ENCODE measurements at places on chromosomes 4 and X. TPM values are rescaled to one million over a fixed set of nuclear protein-coding genes. Genes with fewer than 3 reads are reported as not detected.

DNA sequence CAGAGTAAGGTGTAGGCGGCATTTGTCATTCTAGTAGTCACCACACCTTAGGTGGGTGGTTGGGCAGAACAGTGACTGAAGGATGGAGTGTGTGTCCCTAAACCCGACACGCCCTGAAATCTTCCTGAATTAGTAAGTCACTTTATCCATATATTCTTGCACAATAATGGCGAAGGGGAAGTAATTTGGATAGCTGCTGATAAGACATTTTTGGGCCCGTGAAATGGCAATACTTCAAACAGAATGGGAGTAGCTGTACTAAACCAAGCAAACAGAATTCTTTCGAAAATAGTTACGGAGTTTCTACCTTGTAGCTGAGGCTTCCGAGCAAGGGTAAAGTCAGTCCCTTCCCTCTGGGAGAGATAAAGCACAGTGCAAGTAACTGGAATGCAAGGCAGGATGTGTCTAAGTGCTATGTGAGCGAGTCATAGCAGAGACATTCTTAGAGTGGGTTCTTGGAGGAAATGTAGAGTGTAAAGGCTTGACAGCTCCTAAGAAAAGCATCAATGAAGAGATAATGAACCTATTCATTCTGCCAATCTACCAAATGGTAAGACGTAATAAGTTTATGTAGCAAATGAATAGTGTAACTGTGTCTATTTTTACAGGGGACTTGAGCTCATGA lies 72.8 kb downstream of the CLCN5 start:
- no peak overlapping the region for H3K27ac ChIP-seq
- H3K36me3 ChIP-seq = no peaks in the 10 kb centered on the region
- DNase-seq = no peak
- H3K4me3 ChIP-seq = no peak overlapping the region
- no peaks in the 10 kb centered on the region for H3K27me3 ChIP-seq

DNA sequence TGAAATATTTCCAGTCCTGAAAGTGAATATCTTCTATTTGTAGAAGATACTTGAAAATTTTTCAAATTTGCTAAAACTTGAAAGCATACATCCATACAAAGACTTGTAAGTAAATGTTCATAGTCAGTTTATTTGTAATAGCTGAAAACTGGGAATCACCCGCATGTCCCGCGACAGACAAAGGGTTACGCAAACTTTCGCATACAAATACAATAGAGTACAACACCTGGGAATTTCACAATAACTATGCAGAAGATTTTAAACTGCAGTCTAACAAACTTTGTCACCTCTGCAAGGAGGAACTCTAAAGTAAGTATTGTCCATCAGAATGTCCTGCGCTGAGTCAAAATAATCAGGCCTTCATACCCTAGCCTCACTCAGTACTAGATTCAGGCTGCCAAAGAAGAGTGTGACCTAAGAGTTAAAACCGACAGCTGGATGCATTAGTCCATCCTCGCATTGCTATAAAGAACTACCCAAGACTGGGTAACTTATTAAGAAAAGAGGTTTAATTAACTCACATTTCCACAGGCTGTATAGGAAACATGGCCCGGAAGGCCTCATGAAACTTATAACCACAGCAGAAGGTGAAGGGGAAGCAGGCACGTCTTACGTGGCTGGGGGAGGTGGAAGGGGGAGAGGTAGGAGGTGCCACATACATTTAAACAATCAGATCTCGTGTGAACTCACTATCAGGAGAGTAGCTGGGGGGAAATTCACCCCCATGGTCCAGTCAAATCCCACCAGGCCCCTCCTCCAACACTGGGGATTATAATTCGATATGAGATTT lies 60.4 kb downstream of the MMRN1 start:
- H3K36me3 ChIP-seq = no peaks in the 10 kb centered on the region
- H3K4me3 ChIP-seq = no peak overlapping the region
- H3K27me3 ChIP-seq = no peaks in the 10 kb centered on the region

GRCh38 chr4:38177641-38178391 lies 217.6 kb downstream of the PTTG2 start:
- H3K27ac ChIP-seq = no peak overlapping the region
- DNase-seq = no peak
- no peak overlapping the region for H3K4me3 ChIP-seq
- H3K36me3 ChIP-seq = no peaks in the 10 kb centered on the region
- no peaks in the 10 kb centered on the region for H3K27me3 ChIP-seq
- no peaks in the 10 kb centered on the region for H3K4me1 ChIP-seq

Gene SEC24D
- 65.0 TPM for total RNA-seq

GRCh38 chr4:182492423-182492822 lies 249.2 kb downstream of the TENM3 start:
- no peaks in the 10 kb centered on the region for H3K27me3 ChIP-seq
- no peaks in the 10 kb centered on the region for H3K36me3 ChIP-seq
- no peaks in the 10 kb centered on the region for H3K4me1 ChIP-seq

DNA sequence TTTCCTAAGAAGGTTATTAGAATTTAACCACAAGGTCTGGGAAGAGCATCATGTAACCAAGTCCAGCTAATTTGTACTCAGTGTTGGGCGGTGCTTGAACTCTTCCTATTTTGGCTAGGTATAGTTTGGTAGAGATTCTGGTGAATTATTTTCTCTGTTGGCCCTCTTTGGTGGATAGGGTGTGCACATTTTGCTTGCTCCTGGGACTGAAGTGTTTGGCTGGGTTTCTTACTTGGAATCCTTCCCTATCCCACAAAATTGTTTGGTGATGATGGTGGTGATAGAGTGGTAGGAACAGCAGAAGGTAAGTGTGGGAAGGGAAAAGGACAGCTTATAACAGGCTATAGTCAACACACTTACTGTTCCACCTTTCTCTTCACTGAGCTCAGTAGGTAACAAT lies 194.8 kb upstream of the GPC4 start:
- no peaks in the 10 kb centered on the region for H3K27me3 ChIP-seq
- no peak for DNase-seq
- no peaks in the 10 kb centered on the region for H3K4me1 ChIP-seq
- H3K4me3 ChIP-seq = no peak overlapping the region

Gene TMA16
- 89.8 TPM for total RNA-seq

- no peak for DNase-seq
- no peak overlapping the region for H3K27ac ChIP-seq
- no peak overlapping the region for H3K4me3 ChIP-seq
- no peaks in the 10 kb centered on the region for H3K27me3 ChIP-seq
- H3K36me3 ChIP-seq = no peaks in the 10 kb centered on the region
These were observed 168.4 kb upstream of the NRK start for GRCh38 chrX:105653891-105654290.

- DNase-seq = no peak
- H3K36me3 ChIP-seq = no peaks in the 10 kb centered on the region
- no peak overlapping the region for H3K27ac ChIP-seq
- no peaks in the 10 kb centered on the region for H3K27me3 ChIP-seq
- no peak overlapping the region for H3K4me3 ChIP-seq
- H3K4me1 ChIP-seq = no peaks in the 10 kb centered on the region
These were observed 24.1 kb downstream of the SOX3 start for GRCh38 chrX:140480765-140481164.

- H3K27ac ChIP-seq = no peak overlapping the region
- DNase-seq = no peak
- no peaks in the 10 kb centered on the region for H3K27me3 ChIP-seq
- H3K4me1 ChIP-seq = no peaks in the 10 kb centered on the region
- no peak overlapping the region for H3K4me3 ChIP-seq
These were observed 21.8 kb downstream of the CRLF2 start for GRCh38 chrX:1190596-1191145.

Gene LSM6
- total RNA-seq = 321 TPM

Gene MAGEA2
- total RNA-seq = not detected

DNA sequence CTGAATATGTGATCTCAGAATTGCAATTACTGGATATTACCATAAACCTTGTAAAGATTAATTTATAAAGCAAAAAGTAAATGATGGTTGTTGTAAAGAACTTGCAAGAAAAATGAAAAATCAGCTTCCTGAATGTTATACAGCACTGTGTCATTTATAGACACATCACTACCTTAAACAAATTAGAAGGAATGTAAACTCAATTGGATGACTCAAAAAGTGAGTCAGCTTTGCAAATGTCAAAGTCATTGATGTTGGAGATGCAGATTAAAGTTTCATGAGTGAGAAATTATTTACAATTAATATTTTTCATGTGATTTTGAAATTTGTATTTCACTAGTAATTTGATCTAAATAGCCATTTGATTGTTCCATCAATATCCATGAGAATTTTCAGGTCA lies 193.2 kb downstream of the RAPGEF2 start:
- H3K27ac ChIP-seq = no peak overlapping the region
- no peaks in the 10 kb centered on the region for H3K27me3 ChIP-seq
- no peaks in the 10 kb centered on the region for H3K4me1 ChIP-seq
- H3K4me3 ChIP-seq = no peak overlapping the region
- no peak for DNase-seq
- H3K36me3 ChIP-seq = no peaks in the 10 kb centered on the region

GRCh38 chrX:47498411-47498810 lies 15.4 kb upstream of the ZNF41 start:
- DNase-seq = no peak
- no peak overlapping the region for H3K27ac ChIP-seq

Gene GYG2
- total RNA-seq = not detected

Gene FHIP1A
- not detected for total RNA-seq

Gene IGSF1
- total RNA-seq = not detected

DNA sequence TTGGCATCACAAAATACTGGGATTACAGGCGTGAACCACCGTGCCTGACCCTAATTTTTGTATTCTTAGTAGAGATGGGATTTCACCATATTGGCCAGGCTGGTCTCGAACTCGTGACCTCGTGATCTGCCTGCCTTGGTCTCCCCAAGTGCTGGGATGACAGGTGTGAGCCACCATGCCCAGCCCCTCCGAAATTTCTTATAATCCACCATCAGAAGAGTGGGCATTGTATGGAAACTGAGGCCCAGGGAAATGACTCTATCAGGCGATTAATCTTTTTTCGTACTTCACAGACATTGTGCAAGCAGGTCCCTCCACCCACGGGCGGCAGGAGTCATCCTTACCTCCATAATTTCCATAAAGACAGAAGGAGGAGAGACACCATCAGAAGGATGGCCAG lies 16.0 kb downstream of the CRLF2 start:
- H3K36me3 ChIP-seq = no peaks in the 10 kb centered on the region
- H3K4me3 ChIP-seq = no peak overlapping the region
- H3K4me1 ChIP-seq = no peaks in the 10 kb centered on the region
- DNase-seq = no peak

DNA sequence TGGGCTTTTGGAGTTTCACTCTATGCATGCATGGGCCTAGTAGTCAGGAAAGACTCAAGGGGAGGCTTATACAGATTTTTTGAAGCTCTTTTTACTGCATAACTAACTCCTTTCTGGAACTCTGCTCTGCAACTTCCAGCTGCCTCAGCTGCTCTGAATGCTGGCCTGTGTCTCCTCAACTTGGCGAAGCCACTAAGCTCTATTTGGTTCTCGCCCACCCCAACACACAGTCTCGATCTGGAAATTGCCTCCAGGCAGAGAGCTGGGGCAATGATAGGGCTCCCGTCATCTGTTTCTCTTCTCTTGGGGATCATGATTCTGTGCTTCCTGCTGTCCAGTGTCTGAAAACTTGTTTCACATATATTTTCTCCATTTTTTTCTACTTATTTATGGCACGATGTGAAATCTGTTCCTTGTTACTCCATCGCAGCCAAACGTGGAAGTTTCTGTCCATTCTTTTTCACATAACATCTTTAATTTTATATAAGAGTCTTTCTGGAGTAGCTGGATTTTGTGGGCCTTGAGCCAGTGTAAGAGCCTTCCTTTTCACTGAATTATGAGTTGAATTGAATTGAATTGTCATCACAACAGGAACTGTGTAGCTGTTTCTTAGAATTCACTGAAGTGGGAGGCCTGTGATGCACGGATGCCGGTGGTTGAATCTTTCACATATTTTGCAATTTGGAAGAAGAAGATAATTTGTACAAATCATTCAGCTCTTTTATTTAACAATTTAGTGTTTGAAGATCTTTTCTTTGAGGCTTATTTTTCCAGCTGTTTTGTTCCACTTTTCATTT lies 9.0 kb downstream of the ZNF275 start:
- H3K27me3 ChIP-seq = no peaks in the 10 kb centered on the region
- no peak overlapping the region for H3K4me3 ChIP-seq
- no peaks in the 10 kb centered on the region for H3K4me1 ChIP-seq
- no peaks in the 10 kb centered on the region for H3K36me3 ChIP-seq

- no peak overlapping the region for H3K27ac ChIP-seq
- no peak overlapping the region for H3K4me3 ChIP-seq
- no peak for DNase-seq
- H3K27me3 ChIP-seq = no peaks in the 10 kb centered on the region
These were observed 15.2 kb downstream of the ADGRG2 start for GRCh38 chrX:19107035-19107434.

DNA sequence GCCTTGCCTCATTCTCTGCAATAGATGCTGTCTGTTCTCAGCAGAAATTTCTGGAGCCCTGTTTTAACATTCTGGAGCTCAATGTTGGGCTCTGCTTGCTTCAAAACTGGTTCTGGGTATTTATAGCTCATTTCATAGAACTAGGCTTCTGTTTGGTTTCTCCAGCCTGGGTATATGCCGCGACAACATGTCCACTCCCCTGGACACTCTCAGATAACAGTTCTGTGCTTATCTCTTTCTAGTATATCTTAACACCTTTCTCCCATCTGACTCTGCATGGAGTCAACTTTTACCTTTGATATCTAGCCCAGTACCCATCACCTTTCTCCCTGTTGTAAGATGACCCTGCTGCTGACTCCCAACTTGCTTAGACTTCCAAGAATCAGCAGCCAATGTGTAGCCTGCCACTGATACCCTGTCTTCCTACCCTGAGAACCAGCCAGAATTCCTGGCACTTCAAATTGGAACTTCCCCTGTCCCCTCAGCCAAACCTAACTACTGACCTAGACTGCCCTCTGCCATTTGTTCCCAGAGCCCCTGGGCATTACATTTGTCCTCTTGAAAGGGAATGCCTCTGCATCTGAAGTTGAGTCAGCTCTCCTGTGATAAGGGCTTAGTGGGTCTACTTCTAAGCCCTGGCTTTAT lies 20.6 kb downstream of the PAGE1 start:
- H3K4me1 ChIP-seq = no peaks in the 10 kb centered on the region
- H3K27ac ChIP-seq = no peak overlapping the region
- no peak overlapping the region for H3K4me3 ChIP-seq
- no peaks in the 10 kb centered on the region for H3K27me3 ChIP-seq
- H3K36me3 ChIP-seq = no peaks in the 10 kb centered on the region
- no peak for DNase-seq

Gene NSUN7
- not detected for total RNA-seq

DNA sequence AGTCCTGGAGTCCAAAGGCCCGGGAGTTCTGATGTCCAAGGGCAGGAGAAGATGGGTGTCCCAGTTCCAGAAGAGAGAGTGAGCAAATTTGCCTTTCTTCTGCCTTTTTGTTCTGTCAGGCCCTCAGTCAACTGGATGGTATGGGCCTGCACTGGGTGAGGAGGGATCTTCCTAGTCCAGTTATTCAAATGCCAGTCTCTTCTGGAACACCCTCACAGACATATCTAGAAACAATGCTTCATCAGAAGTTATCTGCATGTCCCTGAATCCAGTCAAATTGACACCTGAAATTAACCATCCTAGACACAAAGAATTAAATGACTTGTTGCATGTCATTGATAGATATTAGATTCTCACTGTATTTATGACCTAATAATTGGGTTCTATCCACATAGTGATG lies 48.5 kb upstream of the TSPAN5 start:
- H3K4me1 ChIP-seq = no peaks in the 10 kb centered on the region
- H3K27ac ChIP-seq = no peak overlapping the region
- no peaks in the 10 kb centered on the region for H3K36me3 ChIP-seq
- DNase-seq = no peak
- H3K27me3 ChIP-seq = no peaks in the 10 kb centered on the region

- H3K4me1 ChIP-seq = no peaks in the 10 kb centered on the region
- no peak for DNase-seq
- no peak overlapping the region for H3K4me3 ChIP-seq
- no peaks in the 10 kb centered on the region for H3K27me3 ChIP-seq
- H3K27ac ChIP-seq = no peak overlapping the region
These were observed 372.3 kb downstream of the TMA16 start for GRCh38 chr4:163866728-163867315.
